ENCODE measurements at places on chromosomes 3 and 15.

- DNase-seq: no peak
Measured at GRCh38 chr3:54736459-54736858, 191.4 kb downstream of the LRTM1 start.

GRCh38 chr15:100900795-100901169, 18.4 kb upstream of the LRRK1 start:
- no peak for DNase-seq

GRCh38 chr15:90376789-90377188, 11.3 kb upstream of the IQGAP1 start:
- DNase-seq: no peak

DNA sequence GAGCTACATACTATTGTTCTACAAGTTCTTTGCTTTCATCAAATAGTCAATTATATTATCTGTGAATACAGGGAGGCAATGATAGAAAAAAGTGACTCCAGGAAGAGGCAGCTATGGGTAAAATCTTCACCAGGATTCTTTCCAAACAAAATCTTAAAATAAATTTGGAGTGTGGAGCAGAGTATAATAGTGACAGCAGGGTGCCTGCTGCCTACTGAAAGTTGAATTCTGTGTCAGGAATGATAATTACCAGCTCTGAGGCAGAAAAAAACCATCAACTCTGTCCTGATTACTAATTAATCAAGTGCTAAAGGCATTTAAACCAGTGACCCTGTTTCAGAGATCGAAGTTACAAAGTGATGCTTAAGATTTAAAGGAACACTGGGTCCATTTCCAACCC, 148.0 kb downstream of the DIPK2A start:
- DNase-seq: no peak

DNA sequence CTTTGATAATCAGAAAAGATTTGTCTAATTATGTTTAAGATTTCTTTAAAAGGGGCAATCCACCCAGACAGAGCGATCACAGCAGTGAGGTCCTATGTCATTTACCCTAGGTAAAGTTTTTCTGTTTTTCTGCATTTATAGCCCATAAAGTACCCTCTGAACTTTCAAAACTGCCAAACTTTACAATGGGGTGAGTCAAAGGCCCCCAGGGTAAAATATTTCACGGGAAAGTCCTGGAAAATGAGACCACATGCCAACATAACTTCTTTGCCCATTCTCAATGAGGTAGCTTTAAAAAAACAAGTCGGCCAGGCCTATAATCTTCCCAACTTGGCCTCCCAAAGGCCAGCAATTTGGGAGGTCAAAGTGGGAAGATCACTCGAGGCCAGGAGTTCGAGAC, 53.0 kb downstream of the SUCLG2 start:
- no peak for DNase-seq

GRCh38 chr3:23865595-23866396, 51.0 kb downstream of the NKIRAS1 start:
- no peak for DNase-seq

- DNase-seq: no peak
Measured at GRCh38 chr15:78327466-78327865, 12.7 kb upstream of the CRABP1 start.

DNA sequence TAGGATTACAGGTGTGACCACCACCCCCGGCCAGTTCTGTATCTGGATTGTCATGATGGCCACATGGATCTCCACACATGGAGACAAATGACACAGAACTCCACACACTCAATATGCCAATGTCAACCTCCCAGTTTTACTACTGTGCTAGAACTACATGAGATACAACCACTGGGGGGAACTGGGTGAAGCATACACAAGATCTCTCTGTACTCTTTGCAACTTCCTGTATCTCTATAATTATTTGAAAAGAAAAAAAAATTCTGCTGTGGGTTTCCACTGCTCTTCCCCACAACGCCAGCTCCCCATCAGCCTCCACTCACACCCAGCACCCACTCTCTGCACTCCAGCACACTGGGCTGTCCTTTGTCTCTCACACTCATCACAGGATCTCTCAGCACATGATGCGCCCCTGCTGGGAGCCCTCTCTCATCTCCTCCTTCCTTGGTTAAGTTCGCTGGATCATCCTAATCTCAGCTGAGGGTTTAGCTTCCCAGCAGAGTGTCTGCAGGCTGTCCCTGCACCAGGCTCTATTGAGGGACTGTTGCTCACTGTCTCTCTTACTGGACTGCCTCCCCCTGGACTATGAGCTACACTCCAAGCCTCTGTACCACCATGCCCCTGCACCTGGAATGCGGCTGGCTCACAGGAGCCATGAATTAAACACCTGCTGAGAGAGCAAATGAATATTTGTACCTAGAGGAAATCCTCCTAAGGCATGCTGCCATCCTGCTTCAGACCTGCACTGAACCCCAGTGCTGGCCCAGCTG, 10.7 kb upstream of the RAB43 start:
- DNase-seq: no peak

- peak; percentile 57 for DNase-seq
Measured at GRCh38 chr3:138935863-138936740, 10.8 kb downstream of the FOXL2 start.

DNA sequence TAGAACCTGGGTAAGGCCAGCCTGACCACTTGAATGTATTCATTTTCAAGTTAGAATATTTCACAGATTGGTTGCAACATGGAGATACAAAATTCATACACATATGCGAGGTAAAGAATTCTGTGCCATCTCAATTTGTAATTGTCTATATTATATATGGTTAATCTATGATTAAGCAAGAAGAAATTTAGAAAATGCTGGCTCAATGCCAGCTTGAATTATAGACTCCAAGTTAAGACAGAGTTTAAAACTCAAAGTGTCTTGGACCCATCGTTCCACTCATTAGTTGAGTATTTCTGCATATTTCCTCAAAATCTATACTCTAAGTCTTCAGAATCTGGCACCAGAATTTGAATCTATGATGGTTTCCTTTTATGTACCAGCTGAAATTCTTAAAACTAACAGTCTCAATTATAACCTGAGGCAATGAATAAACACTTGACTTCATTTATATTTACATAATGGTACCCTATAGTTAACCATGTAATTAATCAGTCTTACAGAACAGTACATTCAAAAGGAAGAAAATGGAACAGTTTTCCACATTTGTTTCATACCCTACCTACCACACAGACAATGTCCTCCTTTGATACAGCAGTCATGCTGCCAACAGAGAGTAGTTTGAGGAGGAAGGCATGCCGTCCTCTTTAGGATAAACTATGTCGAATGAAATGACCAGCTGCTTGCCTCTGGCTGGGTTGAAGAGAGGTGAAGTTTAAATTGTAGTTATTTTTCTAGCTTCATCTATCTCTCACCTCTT, 95.7 kb downstream of the CD47 start:
- no peak for DNase-seq

DNA sequence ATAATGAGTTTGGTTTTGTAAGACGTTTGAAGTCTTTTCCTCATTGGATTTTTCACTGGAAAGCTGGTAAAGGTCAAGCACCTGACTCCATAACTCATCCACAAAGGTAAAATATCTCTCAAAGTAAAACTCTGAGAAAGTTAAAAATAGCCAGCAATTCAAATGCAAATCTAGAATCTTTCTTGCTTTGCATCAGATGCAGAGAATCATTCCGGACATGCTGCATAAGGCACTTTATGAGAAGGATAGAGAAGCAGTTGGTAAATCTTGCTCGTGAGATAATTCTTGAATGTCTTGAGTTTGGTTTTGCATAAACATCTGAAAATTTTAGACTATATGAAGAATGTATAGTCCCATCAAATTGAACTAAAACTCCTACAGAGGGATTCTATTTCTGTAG, 9.1 kb downstream of the KCNMB2 start:
- no peak for DNase-seq

GRCh38 chr3:139173372-139174108, 128.8 kb upstream of the PRR23C start:
- DNase-seq: no peak

DNA sequence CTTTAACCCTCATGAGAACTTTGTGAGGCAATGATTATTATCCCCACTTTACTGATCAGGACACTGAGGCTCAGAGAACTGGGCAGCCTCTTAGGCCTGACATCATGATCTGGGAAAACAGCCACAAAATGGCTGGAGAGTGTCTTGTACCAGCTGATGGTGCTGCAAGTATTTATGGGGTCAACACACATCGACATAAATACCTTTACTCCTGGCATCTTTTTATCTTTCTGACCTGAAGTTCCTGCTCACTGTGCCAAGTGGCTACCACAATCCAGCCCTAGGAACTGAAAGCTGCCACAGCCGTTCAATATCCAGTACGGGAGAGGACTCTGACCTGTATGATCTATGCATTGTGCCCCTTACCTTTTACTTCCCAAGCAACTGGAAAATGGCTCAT, 29.2 kb upstream of the MUC13 start:
- no peak for DNase-seq

DNA sequence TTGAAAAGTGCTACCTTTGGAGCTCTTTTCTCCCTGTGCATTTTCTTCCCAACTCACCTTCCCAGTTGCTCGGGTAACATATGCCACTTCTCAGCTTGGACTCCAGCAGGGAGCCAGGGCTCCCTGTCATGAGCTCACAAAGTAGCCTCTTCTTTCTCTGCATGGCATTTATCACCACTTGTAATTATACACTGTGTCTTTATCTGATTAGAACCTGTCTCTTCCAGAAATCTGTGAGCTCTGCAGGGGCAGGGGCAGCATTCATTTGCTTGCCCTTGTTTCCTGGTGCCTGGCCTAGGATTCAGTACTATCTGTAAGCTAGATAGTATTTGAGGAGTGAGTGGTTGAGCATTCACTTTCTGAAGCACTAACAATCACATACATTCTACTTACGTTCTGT, 100.9 kb downstream of the CLSTN2 start:
- no peak for DNase-seq

GRCh38 chr15:40536501-40536900, 28.3 kb downstream of the CCDC32 start:
- DNase-seq: no peak

DNA sequence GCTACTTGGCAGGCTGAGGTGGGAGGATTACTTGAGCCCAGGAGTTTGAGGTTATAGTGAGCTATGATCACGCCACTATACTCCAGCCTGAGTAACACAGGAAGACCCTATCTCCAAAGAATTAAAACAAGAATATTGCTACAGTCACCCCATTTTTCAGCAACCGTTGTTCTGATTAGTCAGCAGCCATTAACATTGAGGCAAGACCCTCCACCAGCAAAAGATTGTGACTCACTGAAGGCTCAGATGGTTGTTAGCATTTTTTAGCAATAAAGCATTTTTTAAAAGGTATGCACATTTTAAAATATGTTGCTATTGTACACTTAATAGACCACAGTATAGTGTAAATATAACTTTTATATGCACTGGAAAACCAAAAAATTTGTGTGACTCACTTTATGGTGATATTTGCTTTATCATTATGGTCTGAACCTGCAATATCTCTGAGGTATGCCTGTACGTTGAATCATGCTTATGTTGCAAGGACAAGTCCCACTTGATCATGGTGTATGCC, 492.6 kb downstream of the SQOR start:
- DNase-seq: no peak

DNA sequence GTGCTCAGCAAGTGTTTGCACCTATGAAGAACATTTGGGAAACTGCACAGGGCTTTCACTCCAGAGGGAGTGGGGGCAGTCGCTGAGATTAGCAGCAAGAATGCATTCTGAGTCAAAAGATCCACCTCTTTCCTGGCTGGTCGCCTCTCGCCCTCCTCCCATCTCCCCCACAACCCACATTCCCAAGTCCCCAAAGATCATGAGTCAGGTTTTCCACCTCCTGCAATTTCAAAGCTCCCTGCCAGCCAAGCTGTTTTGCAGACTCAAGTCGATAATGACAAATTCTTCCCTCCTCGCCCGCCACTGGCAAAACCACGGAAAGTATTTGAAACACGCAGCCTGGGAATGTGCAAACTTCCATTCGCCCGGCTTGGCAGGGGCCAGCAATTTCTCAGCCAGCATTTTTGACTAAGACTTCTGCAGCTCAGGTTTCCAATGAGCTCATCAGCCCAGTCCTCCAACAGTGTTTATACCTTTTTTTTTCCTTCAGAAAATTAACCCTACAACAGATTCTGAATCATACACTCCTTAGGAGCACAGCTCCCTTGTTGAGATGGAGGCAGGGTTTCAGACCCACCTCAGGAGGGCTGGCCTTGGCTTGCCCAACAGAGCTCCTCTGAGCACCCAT, 181.4 kb downstream of the SMAD6 start:
- no peak for DNase-seq

- no peak for DNase-seq
Measured at GRCh38 chr3:49172551-49173041, 1.2 kb downstream of the KLHDC8B start.

DNA sequence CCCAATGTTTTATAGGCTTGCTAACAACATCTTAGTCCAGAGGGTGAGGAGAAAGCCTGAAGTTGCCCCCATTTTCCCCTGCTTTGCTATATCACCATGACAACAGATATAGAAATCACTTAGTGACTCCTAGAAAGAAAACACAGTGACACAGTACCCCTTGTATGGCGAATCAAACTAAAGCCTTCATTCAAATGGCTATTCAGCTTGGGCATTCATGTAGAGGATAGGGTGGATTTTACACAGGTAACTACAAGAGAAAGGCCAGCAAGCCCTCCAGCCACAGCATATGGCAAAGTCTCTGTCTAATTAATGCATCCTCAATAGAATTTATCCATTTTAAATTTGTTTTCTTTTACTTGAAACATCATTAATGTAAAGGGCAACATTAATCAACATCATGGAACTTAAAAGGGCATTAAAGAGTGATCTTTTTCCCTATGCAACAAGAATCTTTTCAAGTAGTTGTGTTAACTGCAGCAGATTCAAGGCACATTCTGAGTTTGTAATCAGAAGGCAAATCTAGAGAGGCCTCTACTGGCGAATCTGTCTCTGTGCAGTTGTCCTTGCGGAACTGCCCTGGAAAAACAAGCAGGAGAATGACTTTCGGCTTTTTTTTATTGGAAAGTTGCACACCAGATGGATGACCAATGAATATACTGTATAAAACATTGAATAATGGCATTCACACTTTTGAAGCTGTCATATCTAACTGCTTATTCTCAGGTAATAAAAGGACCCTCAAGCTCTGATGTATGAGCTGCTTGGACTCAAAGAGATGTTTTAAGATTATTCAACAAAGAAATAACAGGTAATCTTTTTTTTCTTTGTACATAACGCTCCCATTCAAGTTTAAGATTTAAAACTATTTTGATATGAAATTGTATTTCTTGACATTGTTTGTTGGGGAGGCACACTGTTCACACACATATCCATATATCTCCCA, 621.7 kb upstream of the AGTR1 start:
- no peak for DNase-seq
